Stimulated activated CD8-positive, alpha-beta memory T cell treated with anti-CD3 and anti-CD28 coated beads, Interleukin-2, amount 100 ng/mL, for 1 hour (primary cell): ENCODE measurements at places on chromosomes 7 and 10.

- no peak for DNase-seq
Measured at GRCh38 chr7:111082351-111082750, 8.6 kb upstream of the LRRN3 start.

DNA sequence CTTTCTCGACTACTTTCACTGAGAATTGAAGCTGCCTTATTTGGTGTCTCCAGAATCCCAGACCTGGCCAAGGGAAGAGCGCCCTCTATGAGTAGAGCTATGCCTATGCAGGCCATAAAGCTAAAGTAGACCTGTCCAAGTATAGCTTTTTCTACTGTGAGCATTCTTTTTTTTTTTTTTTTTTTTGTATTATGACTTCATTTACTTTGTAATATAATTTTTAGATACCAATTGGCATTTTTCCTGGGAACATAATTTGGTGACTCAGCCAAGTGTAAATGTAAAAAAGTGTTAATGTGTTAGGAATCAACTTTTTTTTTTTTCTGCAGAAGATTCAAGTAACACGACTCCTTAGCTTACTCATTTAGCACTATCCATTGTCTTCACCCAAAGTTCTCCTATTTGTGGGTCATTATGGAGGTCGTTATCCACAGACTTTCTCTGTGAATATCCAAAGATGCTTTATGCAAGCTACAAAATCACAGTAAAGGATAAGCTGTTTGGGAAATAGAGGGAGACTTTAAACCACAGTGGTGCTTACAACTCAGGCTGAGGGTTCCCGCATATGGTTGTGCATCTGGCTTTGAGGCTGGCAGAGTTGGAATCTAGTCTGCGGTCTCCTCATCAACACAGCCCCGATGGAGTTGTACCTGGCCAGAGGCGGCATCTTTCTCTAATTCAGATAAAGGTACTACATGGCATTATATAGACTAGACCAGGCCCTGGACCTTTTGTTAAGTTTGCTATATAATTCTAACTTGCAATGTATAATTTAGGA is 1040.2 kb upstream of the SORCS1 start:
- no peak for DNase-seq

GRCh38 chr10:31823358-31823757 is 105.3 kb downstream of the ARHGAP12 start:
- DNase-seq: no peak

GRCh38 chr7:66114743-66115649 is at the start of gene CRCP:
Gene CRCP (plus strand): TSS chr7:66114847. CDS start chr7:66114963, 116 bp downstream.
- peak; percentile 73 for DNase-seq

GRCh38 chr10:128614802-128615553 is 488.8 kb upstream of the MKI67 start:
- no peak for DNase-seq

DNA sequence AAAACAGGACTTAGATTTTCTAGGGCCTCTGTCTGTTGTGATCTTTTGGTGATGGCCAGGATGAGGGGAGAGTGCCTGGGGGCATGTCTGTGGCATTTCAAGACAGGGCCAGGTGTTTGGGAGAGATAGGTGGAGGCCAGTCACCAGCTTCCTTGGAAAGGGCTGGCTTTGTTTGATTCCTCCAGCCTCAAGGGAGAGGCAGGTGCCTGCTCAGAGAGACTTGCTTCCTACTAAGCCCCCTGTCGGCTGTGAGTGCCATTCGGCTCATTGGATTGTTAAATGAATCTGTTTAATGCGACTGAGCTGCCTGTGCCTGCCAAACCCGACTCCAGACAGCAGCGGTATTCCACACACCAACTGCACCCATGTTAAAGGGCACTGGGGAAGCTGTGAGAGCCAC is 304.1 kb upstream of the COBL start:
- no peak for DNase-seq

DNA sequence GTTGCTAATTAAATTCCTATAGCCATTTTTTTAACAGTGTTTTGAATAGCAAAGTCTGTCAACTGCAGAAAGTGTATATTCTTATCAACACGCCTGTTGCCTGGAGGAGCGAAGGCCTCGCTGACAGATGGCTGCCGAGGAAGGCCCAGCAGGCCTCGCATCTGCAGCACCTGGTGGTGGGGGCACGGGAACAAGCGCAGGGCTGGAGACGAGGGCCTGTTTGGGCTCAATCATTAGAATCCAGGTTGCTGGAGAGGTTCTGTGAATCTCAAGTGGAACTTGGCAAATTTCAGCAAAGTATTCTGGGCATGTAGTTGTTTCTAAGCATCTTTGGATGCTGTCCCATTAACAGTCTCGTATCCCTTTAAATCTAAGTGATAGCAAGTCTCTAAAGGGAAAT is 66.1 kb upstream of the FAM204A start:
- no peak for DNase-seq

- DNase-seq: no peak
Measured at GRCh38 chr10:99782447-99783286, at the start of gene ABCC2. Gene ABCC2 (plus strand): TSS chr10:99782640. CDS start chr10:99782845, 205 bp downstream.

DNA sequence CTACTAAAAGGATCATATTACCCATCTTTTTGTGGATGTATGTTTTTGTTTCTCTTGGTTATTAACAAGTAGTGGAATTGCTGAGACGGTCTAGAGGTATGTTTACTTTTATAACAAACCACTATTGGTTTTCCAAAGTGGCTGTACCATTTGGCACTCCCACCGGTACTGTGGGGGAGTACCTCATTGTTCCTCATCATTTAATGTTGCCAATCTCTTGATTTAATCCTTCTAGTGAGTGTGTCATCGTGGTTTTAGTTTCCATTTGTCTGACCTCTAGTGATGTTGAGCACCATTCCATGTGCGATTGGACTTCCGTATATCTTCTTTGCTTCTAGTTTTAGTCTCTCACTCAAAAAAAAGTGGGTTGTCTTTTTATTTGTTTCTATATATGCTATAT is 50.4 kb downstream of the RBM33 start:
- no peak for DNase-seq

DNA sequence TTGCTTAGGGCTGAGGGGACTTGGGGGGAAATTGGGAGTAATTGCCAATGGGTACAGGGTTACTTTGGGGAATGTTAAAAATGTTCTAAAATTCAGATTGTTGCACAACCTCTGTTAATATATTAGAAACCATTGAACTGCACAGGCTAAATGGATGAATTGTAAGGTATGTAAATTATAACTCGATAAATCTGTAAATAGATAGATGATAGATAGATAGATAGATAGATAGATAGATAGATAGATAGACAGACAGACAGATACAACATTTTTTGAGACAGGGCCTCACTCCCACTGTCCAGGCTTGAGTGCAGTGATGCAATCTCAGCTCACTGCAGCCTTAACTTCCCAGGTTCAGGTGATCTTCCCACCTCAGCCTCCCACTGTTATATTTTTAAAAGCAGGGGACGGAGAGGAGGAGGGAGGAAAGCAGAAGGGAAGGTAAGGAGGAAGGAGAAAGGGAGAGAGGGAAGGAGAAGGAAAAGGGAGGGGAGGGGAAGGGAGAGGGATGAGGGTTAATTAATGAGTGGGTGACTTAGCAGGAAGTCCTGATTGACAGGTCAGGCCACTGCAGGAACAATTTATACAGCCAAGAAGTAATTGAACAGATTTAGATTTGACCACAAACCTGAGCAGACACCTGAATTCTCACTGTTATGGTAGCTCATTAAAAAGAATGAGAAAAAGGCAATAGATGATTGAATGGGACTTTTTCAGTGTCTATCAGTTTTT is 38.7 kb downstream of the AOC1 start:
- DNase-seq: no peak

DNA sequence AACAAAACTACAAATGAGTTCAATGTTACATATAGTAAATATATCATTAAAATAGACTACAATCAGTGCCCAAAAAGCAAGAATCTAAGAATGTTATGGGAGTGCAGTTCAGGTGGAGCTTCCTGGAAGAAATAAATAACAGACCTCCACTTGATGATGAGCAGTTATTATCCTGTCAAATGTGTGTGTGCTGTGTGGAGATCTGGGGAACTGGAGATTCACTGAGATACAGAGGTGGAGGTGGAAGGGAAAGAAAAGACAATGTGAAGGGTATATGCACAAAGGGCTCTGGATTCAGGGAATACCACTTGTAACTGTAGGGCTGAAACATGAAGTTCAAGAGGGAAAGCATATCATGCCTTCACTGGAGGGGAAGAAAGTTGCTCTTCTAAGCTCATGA is 331.1 kb downstream of the SEMA3D start:
- no peak for DNase-seq

- DNase-seq: no peak
Measured at GRCh38 chr7:100506356-100506923, 22.7 kb downstream of the NYAP1 start.

GRCh38 chr7:116876664-116877442 is 14.5 kb downstream of the CAPZA2 start:
- no peak for DNase-seq

- DNase-seq: no peak
Measured at GRCh38 chr10:20298417-20298816, 482.2 kb downstream of the PLXDC2 start.

DNA sequence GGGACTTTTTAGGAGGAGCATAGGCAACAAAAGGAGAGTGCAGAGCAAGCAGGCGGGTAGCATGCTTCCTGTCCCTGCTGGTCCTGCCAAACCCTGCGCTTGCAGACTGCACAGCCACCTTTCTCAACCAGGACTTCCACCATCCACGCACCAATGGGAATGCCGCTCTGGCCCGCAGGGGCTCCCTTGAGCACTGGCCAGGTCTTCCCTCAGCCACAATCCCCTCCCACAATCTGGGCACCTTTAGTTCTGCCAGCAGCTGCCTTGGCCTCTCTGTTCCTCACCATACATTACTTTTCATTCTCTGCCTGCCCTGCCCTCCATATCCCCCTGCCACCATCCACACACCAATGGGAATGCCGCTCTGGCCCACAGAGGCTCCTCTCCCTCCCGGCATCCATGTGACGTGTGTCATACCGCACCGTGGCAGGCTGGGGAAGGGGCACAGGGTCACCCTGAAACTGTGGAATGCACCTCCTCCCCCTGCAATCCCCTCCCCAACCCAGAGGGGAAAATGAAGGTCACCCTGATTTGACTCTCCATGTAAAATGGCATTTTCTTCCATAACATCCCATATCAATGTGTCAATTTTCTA is 97.3 kb upstream of the MACROH2A2 start:
- no peak for DNase-seq

GRCh38 chr7:151755131-151755801 is 121.6 kb downstream of the PRKAG2 start:
- DNase-seq: no peak

GRCh38 chr7:151553356-151553755 is 33.7 kb upstream of the RHEB start:
- DNase-seq: no peak

DNA sequence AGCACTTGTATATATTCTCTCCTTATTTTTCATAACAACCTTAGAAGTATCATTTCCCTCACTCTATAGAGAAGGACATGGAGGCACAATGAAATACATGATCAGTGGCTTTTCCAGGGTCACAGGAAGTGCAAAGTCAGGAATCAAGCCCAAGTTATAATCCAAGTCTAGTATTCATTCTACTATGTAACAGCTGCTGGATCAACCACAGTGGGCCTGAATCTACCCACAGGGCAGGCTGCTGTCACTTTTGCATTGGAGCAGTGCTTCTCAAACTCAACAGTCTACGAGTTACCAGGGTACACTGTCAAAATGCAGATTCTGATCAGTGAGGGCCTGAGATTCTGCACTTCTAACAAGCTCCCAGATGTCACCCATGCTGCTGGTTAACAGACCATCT is 18.3 kb downstream of the ZDHHC16 start:
- no peak for DNase-seq

DNA sequence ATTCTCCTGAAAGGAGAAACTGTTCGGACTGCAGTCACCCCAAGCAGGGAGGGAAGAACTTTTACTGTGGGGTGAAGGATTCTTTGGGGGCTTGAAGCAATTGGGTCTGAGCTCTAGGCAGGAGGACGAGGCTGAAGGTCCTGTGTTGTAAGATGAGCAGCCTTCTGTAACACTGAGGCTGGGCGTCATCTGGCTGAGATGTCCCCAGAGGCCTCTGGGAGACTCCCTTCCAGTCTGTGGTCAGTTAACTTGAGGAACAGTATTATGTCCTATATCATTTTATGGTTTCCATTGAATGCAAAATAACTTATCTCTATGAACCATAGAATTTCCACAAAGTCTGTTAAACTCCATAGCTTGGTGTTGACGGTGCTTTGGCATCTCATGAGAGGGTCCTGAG is 26.3 kb downstream of the FIGNL1 start:
- no peak for DNase-seq

- DNase-seq: no peak
Measured at GRCh38 chr7:158276414-158277218, 311.0 kb downstream of the PTPRN2 start.

- no peak for DNase-seq
Measured at GRCh38 chr7:11235491-11235890, 261.8 kb downstream of the PHF14 start.

- no peak for DNase-seq
Measured at GRCh38 chr10:71378336-71379117, 18.2 kb upstream of the CDH23 start.

DNA sequence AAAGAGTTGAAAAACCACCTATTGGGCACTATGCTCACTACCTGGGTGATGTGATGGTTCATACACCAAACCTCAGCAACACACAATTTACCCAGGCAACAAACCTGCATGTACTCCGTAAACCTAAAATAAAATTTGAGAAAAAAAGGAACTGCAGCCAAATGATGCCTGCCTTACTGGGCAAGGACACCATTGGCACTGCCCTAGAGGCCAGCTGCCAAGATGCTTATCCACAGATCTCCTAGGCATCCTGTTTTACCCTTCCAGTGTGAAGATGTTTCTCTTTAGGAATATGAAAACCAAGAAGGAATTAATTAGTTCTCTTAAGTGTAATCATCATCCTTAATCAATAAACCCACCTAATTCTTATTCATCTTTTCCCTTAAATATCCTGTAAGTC is 133.4 kb downstream of the ABCA13 start:
- DNase-seq: no peak

GRCh38 chr7:98232799-98233198 is 19.2 kb downstream of the TECPR1 start:
- no peak for DNase-seq

- no peak for DNase-seq
Measured at GRCh38 chr10:106044503-106044902, 1120.0 kb downstream of the SORCS1 start.

GRCh38 chr7:31939076-31939475 is 131.1 kb downstream of the PDE1C start:
- DNase-seq: no peak

GRCh38 chr7:7706101-7706511 is 12.3 kb downstream of the RPA3 start:
- no peak for DNase-seq

GRCh38 chr7:7980134-7980533 is 11.5 kb downstream of the GLCCI1 start:
- no peak for DNase-seq

DNA sequence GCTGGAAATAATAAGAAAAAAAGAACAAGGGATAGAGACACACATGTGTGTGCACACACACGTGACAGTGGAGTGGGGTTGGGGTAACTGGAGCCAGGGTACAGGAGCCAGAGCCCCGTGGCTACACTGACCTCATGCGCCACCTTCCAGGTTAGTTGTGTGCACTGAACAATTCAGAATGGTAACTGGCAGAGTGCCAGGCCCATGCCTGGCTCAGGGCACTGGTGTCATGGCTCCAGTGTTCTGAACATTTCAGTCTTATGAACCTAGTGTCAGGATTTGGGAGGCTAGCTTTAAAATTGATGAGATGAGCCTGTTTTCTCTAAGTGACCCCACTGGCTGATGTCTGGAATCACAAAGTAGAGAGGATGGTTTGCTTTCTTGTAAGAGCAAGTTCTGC is 269.6 kb downstream of the SORCS3 start:
- no peak for DNase-seq

- peak; percentile 13 for DNase-seq
Measured at GRCh38 chr7:24981171-24981951, 1.4 kb upstream of the OSBPL3 start.

GRCh38 chr7:35736725-35737124 is 41.8 kb upstream of the HERPUD2 start:
- DNase-seq: no peak
